Activated CD4-positive, alpha-beta T cell treated with anti-CD3 and anti-CD28 coated beads for 4 hours (primary cell): ENCODE measurements at places on chromosomes 11 and 22.
A peak's percentile ranks its signal among the peaks of the same experiment; 100 is the strongest.

GRCh38 chr11:17527628-17527995, 16.6 kb downstream of the USH1C start:
- no peak for DNase-seq

DNA sequence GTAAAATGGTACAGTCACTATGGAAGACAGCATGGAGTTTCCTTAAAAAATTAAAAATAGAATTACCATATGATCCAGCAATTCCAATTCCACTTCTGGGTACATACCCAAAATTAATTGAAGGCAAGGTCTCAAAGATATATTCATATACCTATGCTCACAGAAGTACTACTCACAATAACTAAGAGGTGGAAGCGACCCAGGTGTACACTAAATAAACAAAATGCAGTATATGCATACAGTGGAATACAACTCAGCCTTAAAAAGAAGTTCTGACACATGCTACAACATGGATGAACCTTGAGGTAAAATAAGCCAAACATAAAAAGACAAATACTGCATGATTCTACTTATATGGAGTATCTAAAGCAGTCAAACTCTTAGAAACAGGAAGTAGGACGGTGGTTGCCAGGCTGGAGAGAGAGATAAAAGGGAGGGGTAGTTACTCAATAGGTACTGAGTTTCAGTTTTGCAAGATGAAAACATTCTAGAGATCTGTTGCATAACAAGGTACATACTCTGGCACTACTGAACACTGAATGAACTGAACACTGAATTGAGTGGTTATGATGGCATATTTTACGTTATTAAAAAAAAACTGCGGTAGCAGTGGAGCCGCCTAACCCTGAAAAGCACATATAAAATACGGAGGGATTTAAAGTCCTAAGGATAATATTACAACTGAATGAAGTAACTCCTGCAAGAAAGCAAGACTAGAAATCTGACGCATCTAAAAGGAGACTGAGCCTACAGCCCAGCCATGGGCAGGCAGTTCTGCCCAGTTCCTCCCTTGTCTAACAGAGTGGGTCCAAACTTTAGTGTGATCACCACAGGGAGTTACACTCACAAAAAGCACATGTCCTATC, 12.8 kb downstream of the DGCR2 start:
- peak; percentile 35 for DNase-seq

- no peak for DNase-seq
These were observed 47.6 kb upstream of the NAV2 start for GRCh38 chr11:19664886-19665548.

- DNase-seq, result no peak
These were observed 100.9 kb downstream of the SYN3 start for GRCh38 chr22:32957200-32957803.

- DNase-seq, result no peak
These were observed 7.4 kb upstream of the ACRV1 start for GRCh38 chr11:125688066-125688465.

DNA sequence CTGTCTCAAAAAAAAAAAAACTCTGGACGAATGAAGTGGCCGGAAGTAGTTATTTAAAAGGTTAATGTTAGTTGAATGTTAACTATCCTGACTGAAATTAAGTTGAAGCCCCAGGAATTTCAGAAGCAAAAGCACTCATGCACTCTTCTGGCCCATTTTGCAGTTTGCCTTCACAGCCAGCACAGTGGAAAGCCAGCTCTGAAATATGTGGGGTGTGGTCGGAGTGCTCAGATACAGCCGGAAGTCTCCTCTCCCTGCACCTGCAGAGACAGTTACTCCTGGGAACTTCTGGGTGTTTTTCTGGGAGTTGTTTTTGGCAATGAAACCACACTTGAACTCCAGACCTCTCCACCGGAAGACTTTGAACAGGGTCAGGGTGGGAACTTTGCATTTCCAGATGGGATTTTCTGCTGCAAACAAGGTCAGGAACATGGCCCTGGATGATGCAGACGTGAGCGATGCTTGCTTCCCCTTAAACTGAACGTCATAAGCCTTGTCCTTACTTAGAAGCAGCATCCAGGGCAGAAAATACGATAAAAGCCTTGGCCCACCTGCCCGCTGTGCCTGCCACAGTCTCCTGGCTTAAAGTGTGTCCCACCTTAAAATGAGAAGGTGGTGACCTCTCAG, 21.5 kb upstream of the CABP2 start:
- no peak for DNase-seq

DNA sequence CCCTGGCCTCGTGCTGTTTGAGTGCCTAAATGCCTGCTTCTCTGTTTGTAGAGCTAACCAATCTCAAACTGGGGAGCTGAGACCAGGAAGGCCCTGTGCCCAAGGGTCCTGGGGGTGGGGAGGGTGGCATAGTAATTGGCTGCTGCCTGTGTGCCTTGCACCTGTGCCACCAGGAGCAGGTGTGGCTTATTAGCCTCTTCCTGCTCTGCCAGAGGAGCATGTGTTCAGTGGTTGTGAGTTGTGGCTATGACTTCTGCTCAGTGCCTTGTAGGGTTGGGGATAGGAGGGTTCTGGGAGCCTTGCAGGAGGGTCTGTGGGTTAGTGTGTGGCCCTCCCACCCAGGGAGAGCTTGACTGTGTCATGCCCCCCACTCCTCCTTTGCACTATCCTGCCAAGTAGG, 109.2 kb downstream of the ZBTB16 start:
- no peak for DNase-seq

- no peak for DNase-seq
These were observed 48.0 kb upstream of the C11orf87 start for GRCh38 chr11:109374032-109374431.

DNA sequence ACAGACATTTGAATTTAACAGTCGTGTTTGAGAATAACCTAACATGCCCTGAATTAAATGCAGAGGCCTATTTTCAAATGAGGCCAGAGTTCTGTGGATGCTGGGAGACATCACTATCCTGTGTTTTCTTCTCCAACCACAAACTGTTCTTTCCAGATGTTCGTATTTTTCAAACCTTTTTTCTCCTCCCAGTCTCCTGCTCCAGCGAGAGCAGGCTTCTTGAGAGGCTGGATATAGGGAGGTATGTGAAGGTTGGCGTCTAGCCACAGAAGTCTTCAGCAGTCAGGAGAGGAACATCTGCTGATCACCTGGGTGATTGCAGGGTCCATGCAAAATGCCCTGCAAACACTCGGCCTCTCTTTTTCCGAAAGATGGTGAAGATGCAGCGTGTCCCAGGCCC, 126.3 kb downstream of the C11orf91 start:
- DNase-seq, result no peak

- no peak for DNase-seq
These were observed 28.2 kb downstream of the MYH9 start for GRCh38 chr22:36359470-36359996.

DNA sequence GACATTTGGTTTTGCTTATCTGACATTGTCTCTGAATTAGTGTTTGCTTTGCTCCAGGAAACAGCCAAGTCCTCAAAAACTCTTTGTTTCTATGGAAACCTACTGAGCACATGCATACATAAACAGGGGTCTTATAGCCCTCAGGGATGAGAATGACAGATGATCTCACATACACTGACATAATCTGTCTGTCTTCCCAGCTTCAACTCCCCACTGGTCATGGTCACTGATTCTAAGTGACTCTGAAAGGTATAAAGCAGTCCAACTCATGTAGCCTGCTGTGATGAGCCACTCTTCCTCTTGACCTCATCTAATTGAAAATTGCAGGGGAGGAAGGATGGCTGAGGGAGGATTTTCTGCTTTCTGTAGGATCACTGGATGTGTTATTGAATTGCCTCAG, 12.6 kb downstream of the ZNF143 start:
- no peak for DNase-seq

DNA sequence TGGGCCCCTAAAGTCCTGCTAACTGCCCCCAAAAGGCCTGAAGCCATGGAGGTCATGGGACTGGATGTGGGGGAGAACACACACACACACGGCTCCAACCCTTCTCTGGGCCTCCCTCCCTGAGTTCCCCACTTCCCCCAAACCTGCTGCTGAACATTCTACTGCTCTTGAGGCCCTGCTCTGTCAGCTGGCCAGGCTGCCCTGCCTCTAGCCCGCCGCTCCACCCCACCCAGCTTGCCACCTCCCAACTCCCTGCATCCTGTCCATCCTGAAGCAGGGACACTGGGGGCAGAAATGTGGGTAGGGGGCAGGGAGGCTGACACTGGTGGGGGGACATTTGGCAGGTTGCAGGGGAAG, 1.0 kb downstream of the KCNJ4 start:
- DNase-seq, result no peak

DNA sequence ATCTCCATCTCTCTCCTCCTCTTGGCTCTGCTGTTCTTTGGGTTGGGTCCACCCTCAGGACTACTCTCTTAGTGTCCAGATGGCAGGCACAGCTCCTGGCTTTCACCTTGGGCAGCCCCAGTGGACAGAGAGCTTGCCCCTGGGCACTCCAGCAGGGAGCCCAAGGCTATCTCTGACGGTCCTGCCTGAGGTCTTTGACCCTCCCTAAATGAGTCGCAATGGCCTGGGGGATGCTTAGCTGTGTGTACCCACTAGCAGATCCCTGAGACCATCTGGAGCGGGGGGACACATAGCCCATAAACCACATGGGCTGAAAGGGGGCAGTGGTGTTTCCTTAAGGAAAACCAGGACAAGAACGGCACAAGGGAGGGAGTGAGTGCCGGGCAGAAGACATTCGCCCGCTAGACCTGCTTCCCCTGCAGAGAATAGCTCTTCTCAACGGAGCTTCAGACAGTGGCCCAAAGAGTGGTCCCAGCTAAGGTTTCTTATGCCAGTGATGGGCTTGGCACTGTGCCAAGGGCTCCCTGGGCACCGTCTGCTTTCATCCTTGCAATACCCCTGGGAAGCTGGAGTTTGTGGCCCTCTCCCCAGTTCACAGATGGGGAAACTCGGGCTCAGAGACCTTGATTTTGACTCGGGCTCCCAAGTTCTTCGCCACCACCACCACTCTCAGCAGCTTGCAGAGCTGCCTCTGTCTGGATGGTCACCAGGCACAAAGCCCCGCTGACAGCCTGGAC, 53.9 kb upstream of the ANO1 start:
- DNase-seq, result no peak

DNA sequence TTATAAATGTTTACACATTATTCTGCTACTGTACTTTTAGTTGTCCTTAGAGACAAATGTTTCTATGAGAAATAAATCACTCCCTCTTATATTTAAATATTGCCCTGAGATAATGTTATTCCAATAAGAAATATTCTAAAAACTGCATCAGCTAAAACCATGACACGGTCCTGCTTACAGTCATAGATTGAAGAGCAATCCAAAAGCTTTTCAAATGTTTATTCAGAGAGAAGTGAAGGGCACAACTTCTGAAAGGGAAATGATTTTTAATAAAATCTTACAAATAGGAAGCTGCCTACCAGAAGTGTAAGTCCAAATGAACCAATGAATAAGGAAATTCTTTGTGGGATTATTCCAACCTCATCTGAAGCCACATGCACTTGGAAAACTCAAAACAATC, 49.2 kb downstream of the STK33 start:
- no peak for DNase-seq

DNA sequence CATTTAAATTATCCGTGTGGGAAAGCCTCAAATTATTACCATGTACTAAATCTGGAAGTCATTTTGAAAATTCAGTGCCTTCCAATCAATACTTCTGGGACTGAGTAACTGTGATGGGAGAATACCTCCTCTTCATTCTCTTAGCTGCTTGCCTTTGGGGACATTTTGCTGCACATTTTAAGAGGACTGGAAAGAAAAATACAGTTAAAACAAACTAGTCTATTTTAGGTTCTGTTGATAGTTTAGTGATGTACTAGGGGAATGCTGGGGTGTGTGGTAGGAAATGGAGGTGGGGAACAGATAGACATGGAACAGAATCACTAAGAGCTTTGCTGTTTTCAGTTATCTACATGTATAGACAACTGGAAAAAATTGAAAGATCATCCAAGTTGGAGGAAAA, 65.7 kb upstream of the APOA1 start:
- DNase-seq, result no peak

DNA sequence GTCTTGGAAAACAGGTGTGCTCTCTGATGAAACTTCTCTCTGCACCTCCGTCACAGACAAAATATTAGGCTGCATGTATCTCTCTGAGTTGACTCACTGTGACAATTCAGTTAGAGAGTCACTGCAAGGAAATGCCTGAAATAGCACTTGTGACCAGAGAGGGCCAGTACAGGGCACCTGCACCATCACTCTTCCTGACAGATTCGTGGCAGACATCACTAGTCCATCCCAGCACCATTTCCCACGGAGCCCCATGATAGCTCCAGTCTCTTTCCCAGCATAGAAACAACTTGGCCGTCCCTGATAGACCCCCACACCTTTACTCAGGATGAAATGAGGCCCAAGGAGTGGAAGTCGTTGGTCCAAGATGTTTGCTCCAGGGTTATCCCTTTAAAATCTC, 73.3 kb upstream of the ISX start:
- DNase-seq, result no peak

DNA sequence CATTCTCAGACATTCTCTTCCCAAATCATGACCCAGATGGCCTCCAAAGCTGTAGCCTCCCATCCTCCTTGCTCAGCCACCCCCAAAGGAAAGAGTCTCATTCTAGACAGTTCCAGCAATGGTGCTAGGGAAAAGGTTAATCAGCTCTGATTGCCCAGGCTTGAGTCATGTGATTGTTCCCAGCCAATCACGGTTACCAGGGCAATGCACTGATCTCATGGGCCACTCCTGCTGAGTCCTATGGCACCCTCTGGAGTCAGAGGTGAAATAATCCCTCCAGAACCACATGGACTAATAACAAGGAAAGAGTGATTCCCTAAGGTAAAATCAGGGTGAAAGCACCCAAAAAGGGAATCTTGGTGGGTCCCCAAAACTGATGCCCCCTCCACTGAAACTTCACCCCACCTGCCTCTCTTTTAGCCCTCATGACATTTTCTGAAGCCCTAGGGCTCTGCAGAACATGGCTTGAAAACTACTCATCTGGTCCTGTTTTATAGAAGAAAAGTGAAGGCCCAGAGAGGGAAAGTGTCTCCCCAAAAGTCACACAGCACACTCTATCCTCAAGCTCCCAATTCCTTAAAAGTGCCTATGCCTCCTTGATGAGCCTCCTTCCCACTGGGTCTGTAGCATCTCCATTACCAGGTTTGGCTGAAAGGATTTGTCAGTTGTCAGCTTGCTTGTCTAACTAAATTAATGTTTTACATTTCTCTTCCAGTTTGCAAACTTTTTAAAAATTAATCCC, 203.7 kb downstream of the MN1 start:
- DNase-seq, result no peak

DNA sequence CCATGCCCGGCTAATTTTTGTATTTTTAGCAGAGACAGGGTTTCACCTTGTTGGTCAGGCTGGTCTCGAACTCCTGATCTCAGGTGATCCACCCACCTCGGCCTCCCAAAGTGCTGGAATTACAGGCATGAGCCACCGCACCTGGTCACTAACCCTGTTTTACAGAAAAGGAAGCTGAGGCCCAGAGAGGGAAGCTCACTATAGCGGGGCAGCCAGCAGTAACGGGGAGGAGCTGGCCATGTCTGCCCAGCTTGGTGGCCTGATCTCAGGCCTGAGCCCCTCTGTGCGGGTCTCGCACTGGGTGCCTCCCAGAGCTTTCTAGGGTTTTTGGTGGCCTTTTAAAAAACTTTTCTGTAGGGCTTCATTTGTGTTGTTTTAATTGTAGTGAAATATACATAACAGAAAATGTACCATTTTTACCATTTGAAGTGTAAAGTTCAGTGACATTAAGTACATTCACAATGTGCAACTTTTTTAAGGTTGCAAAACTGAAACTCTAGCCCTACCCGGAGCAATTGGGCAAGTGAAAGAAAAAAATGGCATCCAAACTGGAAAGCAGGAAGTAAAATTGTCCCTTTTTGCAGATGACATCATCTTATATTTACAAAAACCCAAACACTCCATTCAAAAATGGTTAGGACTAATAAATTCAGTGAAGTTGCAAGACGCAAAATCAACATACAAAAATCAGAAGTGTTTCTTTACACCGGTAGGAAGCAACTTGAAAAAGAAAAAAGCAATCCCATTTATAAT, 14.5 kb upstream of the CYTH4 start:
- no peak for DNase-seq

- no peak for DNase-seq
These were observed 219.9 kb downstream of the MN1 start for GRCh38 chr22:27581688-27582087.
